Spinal cord (tissue), 10 donors: ENCODE measurements at places on chromosomes 1 and 21. TPM values are rescaled to one million over a fixed set of nuclear protein-coding genes. Genes with fewer than 3 reads are reported as not detected.

DNA sequence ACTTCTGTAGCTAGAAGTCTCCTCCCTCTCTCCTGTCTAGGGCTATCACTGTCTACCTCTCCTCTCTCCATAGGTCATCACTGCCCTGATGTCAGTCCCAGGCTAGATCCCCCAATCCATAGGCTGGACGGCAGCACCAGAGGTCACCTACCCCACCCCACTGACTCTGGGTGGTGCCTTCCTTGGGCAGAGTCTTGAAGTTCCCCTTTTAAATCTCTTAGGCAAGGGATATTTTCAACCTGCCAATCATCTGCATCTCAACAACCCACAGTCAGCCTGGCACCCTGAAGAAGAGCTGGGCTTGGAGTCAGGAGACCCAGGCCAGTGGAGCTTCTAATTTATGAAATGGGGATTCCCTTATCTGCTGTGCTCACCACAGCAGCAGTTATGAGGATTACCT, 13.2 kb downstream of the MYBPH start:
- no peak for DNase-seq
- H3K36me3 ChIP-seq, result peaks cover 38% of the 10 kb centered on the region
- H3K4me3 ChIP-seq, result no peak overlapping the region
- H3K4me1 ChIP-seq, result peaks cover 8% of the 10 kb centered on the region
- no peak overlapping the region for H3K27ac ChIP-seq

The SPOCD1 gene
- total RNA-seq, result 0.44 TPM

DNA sequence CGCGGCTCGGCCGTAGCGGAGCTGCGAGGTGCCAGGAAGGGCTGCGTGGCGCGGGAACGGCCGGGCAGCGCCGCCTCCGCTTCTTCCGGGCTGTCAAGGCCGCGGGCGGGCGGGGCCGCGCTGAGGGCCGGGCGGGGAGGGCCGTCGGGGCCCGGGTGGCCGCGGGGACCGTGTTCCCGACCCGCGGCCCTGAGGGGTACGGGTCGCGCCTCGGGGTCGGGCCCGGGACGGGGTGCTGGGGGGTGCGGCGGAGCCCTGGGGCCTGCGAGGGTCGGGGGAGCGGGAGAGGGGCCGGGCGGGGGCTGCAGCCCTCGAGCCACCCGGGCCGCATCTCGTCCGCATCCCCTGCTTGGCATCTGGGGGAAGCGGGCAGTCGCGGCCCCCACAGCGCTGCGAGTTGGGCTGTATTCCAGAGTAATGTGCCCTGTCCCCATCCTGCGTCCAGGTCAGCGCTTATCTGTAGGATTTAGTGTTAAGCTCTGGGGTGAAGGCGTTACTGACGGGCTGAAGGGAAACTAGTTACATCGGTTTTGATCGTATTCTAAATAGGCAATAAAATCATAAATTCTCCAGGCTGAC, 379 bp downstream of the RER1 start:
- peaks cover 60% of the 10 kb centered on the region for H3K36me3 ChIP-seq
- peaks cover 28% of the 10 kb centered on the region for H3K4me1 ChIP-seq
- peak overlapping the region; percentile 56 for H3K4me3 ChIP-seq
- no peak for DNase-seq

The OLFML3 gene
- 343 TPM for total RNA-seq

The NTMT2 gene
- total RNA-seq, result 0.50 TPM

GRCh38 chr1:58573138-58573537, 3.9 kb downstream of the TACSTD2 start:
- H3K4me3 ChIP-seq, result no peak overlapping the region
- peaks cover 42% of the 10 kb centered on the region for H3K27me3 ChIP-seq
- H3K36me3 ChIP-seq, result no peaks in the 10 kb centered on the region
- H3K27ac ChIP-seq, result no peak overlapping the region
- peaks cover 18% of the 10 kb centered on the region for H3K4me1 ChIP-seq
- DNase-seq, result no peak

DNA sequence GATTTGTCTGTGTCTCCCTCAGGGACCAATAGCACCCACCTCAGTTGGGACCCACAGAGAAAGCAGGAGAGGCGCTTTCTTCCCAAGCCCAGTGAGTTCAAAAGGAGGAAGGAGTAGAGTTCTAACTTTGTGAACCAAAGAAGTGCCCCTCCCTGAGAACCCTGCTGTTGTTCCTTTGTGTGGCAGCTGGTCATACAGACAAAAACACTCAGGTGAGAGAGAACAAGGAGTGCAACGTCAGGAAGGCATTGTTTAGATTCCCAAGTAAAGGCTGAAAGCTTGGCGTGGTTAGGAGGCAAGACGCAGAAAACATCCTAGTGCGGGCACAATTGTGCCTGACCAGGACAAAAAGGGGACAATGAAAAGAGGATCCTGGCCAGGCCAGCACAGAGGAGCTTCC, 654.6 kb downstream of the KIF26B start:
- no peaks in the 10 kb centered on the region for H3K36me3 ChIP-seq
- H3K27ac ChIP-seq, result no peak overlapping the region
- H3K27me3 ChIP-seq, result no peaks in the 10 kb centered on the region
- H3K4me1 ChIP-seq, result peaks cover 13% of the 10 kb centered on the region
- no peak overlapping the region for H3K4me3 ChIP-seq
- no peak for DNase-seq

DNA sequence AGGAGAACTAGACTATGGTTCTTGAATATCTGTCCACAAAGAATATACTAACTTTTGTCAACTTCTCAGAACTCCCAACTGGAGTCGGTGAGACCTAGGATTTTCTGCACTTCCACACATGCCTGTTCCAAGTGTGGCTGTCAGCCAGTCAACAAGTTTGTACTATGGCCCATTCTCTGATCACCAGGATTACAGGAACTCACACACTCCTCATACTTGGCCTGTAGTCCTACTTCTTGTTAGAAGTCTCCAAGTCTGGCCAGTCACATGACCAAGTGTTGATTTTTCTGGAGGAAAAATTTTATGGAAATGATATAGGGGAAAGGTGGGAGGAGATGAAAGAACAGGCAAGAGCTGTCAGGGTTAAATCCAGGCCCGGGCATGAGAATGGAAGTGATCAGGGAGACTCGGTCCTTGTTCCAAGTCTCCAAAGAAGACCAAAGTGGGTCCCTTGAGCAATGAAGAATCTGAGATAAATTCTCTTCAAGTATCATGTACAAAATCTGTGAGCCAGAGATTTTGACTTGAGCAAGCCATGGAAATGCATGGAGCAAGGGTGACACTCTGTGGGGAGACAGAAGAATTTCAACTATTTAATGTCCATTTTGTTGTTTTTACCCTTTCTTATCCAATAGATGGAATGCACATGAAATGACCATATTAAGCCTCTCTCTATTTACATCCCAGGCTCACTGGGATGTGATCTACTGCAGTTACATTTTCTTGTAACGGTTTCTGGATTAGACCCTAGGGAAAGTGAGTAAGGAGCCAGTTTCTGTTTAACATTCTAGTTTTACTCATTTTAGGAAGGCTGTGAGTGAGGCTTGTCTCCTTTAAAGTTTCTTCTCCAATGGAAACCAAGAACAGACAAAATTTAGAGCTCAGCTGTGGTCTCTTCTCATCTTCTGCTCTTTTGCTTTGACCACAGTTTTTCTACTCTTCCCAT, 320.9 kb downstream of the ASTN1 start:
- H3K4me1 ChIP-seq, result no peaks in the 10 kb centered on the region
- no peak overlapping the region for H3K27ac ChIP-seq
- H3K27me3 ChIP-seq, result no peaks in the 10 kb centered on the region
- peak; percentile 76 for DNase-seq
- H3K36me3 ChIP-seq, result no peaks in the 10 kb centered on the region

DNA sequence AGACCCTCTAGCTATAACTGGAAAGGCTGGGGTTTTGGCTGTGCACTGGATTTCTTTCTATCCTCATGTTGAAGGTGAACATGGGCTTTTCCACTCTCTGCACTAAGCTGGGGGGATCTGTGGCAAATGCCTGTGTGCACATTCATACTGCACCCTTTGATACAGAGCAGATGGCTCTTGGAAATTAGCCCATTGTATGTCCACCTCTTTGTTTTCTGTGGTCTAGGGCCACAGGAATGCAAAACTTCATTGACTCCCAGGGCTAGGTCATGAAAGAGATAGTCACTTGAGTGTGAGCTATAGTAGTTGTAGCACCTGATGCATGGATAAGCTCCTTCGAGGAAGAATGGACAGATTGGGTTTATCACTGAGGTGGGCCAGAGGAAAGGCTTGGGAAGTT, 5.7 kb upstream of the OR14A16 start:
- H3K4me3 ChIP-seq, result no peak overlapping the region
- H3K36me3 ChIP-seq, result no peaks in the 10 kb centered on the region
- H3K27me3 ChIP-seq, result no peaks in the 10 kb centered on the region
- H3K27ac ChIP-seq, result no peak overlapping the region

The FCRL1 gene
- total RNA-seq, result 0.06 TPM

The CHD5 gene
- total RNA-seq, result 22.0 TPM

DNA sequence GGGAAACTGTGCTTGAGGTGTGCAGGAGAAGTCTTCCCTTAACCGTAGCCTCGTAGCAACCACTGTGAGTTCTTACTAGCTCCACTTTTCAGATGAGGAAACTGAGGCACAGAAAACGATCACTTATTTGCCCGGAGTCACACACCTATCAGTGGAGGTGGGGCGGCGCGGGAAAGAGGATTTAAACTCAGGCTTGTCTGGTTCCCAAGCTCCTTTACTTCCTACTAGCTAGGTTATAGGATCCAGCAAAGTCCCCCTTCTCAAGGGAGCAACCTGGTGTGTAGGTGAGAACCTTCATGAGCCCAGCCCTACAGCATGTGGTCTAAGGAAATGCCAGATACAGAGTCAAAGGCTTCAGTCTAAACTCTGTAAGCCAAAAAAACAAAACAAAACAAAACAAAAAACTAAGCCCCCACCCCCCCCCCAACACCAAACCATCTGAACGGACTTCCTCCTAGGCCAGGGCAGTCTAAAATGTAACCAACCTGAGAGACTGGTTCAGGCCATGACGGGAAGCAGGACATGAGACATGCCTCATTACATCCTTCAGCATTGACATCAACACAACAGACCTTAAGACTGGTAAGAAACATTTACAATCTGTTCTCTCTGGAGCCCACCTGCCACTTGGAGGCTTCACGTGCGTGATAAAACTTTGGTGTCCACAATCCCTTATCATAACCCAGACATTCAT, 709 bp upstream of the FBXO42 start:
- peaks cover 18% of the 10 kb centered on the region for H3K4me1 ChIP-seq
- no peak for DNase-seq
- H3K27me3 ChIP-seq, result no peaks in the 10 kb centered on the region
- H3K36me3 ChIP-seq, result no peaks in the 10 kb centered on the region
- peak overlapping the region; percentile 73 for H3K4me3 ChIP-seq
- H3K27ac ChIP-seq, result peak overlapping the region; percentile 96

The CCDC28B gene
- total RNA-seq, result 56.4 TPM

DNA sequence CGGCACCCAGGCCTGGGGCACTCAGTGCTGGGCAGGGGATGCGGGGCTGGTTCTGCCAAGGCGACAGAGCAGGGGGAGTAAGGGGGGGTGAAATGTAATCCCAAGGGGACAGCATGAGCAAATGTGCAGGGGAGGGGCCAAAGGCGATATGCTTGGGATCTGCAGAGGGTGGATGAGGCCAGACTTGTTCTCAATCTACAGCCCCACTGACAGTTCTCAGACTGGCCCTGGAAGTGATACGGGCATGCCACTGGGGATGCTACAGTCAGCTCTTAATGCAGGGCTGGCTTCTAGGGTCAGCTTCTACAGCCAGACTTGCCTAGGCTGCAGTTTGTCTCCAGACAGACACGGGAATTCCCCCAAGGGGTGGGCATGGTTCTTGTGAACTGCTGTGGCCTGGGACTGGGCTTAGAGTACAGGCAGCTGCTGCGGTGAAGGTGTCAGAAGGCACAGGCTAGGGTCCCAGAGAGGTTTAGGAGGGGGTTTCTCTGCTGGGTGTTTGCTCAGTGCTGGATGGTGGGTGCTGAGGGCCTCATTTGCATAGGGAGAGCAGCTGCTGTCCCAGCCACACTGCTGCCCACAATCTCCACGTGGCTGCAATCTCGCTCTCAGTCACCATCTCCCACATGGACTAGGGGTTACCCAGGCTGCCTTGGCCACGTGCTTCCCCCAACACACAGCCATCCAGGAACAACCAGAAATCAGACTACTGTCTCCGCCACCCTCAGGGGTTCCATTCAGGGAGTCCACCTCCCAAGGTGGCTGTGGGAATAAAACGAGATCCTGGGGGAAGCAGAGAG, 190.1 kb downstream of the HIVEP3 start:
- H3K27me3 ChIP-seq, result no peaks in the 10 kb centered on the region
- no peaks in the 10 kb centered on the region for H3K36me3 ChIP-seq
- no peak overlapping the region for H3K27ac ChIP-seq
- no peak overlapping the region for H3K4me3 ChIP-seq
- DNase-seq, result no peak
- peaks cover 44% of the 10 kb centered on the region for H3K4me1 ChIP-seq

DNA sequence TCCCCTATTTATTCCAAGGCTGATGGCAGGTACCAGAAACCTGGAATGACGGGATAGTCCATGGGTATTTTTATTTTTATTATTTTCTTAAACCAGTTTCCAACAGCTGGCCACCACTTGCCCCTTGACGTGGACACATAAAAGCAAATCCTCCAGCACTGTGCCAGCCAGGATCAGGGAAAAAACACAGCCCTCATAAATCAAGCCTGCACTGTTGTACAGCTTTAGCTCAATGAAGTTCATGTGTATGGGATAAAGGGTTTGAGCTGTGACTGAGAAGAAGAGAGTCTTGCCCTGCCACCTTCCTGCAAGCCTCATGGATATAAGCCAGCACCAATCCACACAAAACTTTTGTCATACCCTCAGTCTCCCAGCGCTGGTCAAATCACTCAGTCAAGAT, 303.8 kb upstream of the SPAG17 start:
- H3K27me3 ChIP-seq, result no peaks in the 10 kb centered on the region
- H3K36me3 ChIP-seq, result no peaks in the 10 kb centered on the region
- no peak for DNase-seq
- peaks cover 5% of the 10 kb centered on the region for H3K4me1 ChIP-seq
- no peak overlapping the region for H3K4me3 ChIP-seq
- no peak overlapping the region for H3K27ac ChIP-seq

The TTF2 gene
- 10.7 TPM for total RNA-seq

The BSND gene
- not detected for total RNA-seq

GRCh38 chr1:109910123-109910962, at the start of gene CSF1:
CSF1 (plus strand) TSS chr1:109910849; CDS start chr1:109911024, 175 bp downstream.
- H3K4me1 ChIP-seq, result peaks cover 43% of the 10 kb centered on the region
- peak within 1 kb of the TSS; percentile 75 for H3K4me3 ChIP-seq
- H3K36me3 ChIP-seq, result peaks cover 9% of the 10 kb centered on the region
- peaks cover 11% of the 10 kb centered on the region for H3K27me3 ChIP-seq

The PPIAL4G gene
- 0.20 TPM for total RNA-seq

DNA sequence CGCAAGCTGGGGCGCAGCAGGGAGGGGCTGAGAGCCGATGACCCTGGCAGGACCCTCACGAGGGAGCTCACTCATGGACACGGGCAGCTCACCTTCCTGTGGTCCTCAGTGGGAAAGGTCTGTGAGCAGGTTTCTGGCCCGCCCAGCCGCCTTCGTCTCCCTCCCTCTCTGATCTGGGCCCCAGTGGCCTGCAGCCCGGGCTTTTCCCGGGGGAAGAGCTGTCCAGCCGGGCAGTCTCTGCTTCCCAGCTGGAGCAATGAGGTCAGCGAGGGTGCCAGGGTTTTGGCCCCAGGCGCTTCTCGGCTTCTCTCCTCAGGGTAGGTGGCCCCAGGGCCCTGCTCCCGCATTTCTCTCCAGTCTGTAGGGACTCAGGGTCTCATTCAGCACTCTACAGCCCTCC, 22.2 kb upstream of the ARHGEF16 start:
- no peak overlapping the region for H3K4me3 ChIP-seq
- no peak for DNase-seq
- H3K36me3 ChIP-seq, result peaks cover 83% of the 10 kb centered on the region
- peaks cover 8% of the 10 kb centered on the region for H3K4me1 ChIP-seq
- H3K27me3 ChIP-seq, result no peaks in the 10 kb centered on the region

The GALE gene
- total RNA-seq, result 24.6 TPM
